ENCODE measurements at places on chromosomes 5 and 9.

- no peak for DNase-seq
Observed at GRCh38 chr5:146047396-146047795, 58.0 kb downstream of the PLAC8L1 start.

DNA sequence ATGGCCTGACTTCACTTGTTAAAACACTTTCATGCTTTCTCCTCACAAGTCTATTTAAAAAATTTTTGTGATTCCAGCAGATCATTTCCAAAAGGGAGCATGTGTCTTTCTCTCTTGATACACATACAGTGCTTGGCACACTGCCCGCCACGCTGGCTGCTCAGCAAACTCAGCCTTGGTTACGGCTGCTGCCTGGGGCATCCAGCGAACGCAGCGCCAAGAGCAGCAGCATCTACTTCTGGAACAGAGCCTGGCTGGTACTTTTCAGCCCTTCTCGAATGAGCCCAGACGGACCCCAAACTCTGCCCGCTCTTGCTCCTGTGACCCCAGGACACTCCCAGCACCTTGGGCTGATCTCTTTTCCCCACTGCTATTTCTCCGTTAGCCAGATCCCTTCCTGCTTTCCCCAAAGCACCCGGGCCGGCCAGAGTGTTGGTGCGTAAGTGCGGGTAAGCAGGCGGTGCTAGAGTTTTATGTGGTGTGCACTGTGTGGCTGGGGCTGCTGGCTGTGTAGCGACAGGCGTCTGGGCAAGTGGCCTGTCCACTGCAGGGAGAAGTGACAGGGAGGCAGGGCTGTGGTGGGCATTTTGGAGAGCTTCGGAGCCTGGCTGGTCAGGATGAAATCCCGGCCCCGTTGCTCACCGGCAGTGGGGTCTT, 73.2 kb downstream of the SH3PXD2B start:
- no peak for DNase-seq

DNA sequence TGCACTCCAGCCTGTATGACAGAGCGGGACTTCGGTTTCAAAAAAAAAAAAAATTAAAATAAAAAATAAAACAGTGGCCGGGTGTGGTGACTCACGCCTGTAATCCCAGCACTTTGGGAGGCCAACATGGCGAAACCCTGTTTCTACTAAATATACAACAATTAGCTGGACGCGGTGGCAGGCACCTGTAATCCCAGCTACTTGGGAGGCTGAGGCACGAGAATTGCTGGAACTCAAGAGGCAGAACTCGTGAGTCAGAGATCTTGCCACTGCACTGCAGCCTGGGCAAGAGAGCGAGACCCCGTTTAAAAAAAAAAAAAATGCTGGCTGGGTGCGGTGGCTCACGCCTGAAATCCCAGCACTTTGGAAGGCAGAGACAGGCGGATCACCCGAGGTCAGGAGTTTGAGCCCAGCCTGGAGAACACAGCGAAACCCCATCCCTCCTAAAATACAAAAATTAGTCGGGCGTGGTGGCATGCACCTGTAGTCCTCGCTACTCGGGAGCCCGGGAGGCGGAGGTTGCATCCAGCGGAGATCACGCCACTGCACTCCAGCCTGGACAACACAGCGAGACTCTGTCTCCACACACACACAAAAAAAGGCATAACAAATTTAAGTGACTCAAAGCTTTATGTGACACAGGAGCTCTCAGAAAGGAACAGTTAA, 1.5 kb upstream of the NPM1 start:
- DNase-seq, result no peak

- no peak for DNase-seq
Observed at GRCh38 chr5:180898621-180899246, at the start of gene BTNL8. TSS of gene BTNL8 (plus strand) at chr5:180899159. CDS start at chr5:180899311, 152 bp downstream.

- no peak for DNase-seq
Observed at GRCh38 chr9:2781336-2781735, 62.6 kb downstream of the PUM3 start.

DNA sequence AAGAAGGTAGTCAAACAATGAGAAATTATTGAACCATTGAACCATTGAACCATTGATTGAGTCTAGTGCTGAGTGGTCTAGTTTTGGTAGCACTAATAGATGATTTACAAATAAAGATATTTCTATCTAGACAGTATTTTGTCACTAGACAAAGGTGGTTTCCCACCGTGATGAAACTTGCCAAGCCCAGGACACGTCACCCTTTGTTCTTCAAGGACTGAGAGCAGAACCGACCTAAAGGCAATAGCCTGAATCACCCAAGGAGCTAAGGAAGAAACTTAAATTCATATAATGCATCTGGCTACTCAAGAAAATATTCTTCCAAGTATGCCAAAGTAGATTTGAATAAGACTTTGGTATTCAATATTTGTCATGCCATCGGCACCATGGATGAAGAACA, 103.3 kb downstream of the ESM1 start:
- DNase-seq, result no peak

DNA sequence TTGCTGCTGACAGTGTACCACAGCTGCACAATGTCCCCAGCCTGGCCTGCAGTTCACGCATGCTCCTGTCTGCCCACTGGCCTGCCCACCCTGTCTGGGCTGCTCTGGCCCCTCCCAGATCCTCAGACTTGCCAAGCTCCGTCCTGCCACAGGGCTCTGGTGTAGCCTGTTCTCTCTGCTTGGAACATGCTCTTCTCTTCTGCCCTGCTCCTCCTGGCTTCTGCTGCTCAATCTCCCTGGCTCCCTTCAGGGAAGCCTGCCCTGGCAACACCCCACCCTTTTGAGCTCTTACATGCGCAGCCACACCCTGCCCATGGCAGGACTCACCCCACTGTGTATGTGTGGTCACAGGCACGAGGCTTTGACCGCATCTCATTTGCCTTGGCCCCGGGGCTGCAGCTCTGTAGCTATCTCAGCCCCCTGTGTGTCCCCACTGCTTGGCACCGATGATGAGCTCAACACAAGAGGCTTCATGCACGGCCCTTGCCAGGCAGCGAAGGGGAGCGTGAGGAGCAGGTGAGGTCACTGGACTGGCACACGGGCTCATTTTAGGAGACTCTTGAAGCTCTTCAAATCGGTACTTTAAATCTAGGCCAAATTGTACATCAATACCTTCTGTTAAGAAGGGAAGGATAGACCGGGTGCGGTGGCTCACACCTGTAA, 20.4 kb upstream of the BRD3 start:
- no peak for DNase-seq

GRCh38 chr5:119076080-119076479, 5.2 kb downstream of the DMXL1 start:
- DNase-seq, result no peak

GRCh38 chr5:68749631-68750030, 344.2 kb upstream of the SLC30A5 start:
- DNase-seq, result peak; percentile 5

Data from suppressor macrophage treated with lipopolysaccharide for 1 hour (primary cell).